ENCODE measurements at places on chromosomes 11 and 22. TPM values are rescaled to one million over a fixed set of nuclear protein-coding genes. Genes with fewer than 3 reads are reported as not detected.

Gene RSF1
- total RNA-seq, result 16.2 TPM

Gene OPCML
- not detected for total RNA-seq

Gene EHBP1L1
- total RNA-seq, result 38.2 TPM

Gene MS4A8
- not detected for total RNA-seq

Gene GAS2
- 0.58 TPM for total RNA-seq

Gene KRTAP5-1
- not detected for total RNA-seq

Gene DBX1
- not detected for total RNA-seq

Gene RELT
- total RNA-seq, result 6.1 TPM

Gene NXPE4
- total RNA-seq, result not detected

Gene MS4A6E
- total RNA-seq, result not detected

Gene F2
- 2.2 TPM for total RNA-seq
